ENCODE measurements at places on chromosomes 7 and 10. TPM values are rescaled to one million over a fixed set of nuclear protein-coding genes. Genes with fewer than 3 reads are reported as not detected.

DNA sequence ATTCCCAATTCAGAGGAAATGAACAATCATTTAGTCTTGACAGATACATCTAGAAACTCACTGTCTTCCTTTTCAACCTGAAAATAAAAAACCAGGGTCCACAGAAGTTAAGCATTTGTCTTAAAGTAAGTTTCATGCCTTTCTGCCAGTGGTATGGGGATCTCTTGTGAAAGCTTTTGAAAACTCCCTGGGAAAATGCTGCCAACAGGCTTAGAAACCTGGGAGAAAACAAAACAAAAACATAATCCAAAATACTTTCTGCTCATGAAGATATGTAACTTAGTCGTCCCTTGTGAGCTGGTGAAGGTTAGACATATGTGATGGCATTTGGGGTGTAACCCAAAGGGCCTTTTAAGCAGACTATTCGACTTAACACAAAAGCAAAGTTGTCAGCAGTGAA lies 66.4 kb upstream of the ZNF438 start:
- DNase-seq = no peak

- no peak for DNase-seq
These were observed 152.7 kb upstream of the SHH start for GRCh38 chr7:155965010-155965409.

DNA sequence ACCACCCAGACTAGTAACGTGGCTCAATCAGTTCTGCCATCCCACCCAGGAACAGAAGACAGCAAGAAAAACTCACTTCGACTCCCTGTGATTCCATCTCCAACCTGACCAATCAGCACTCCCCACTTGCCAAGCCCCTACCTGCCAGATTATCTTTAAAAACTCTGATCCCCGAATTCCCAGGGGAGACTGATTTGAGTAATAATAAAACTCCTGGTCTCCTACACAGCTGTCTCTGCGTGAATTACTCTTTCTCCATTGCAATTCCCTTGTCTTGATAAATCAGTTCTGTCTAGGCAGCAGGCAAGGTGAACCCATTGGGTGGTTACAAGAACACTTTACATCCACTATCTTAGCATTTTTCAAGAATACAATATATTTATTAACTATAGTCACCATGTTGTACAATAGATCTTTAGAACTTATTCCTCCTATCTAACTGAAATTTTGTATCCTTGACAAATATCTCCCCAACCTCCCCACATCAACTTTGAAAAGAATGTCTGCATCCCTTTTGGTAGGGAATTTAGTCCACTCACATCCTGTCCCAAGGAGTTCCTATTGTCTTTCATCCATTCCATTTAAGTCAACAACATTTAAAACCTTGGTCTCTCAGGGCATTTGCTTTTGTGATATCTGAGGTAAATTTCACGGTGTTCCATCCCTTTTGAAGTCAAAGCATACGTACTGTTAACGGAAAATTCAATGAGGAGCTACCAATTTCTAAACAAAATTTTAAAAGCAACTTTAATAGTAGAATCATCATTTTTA lies 163.7 kb downstream of the MACC1 start:
- no peak for DNase-seq

- peak; percentile 20 for DNase-seq
These were observed 174.2 kb downstream of the PTN start for GRCh38 chr7:137169282-137169698.

GRCh38 chr10:119781498-119781897 lies 55.6 kb downstream of the INPP5F start:
- DNase-seq = no peak

- DNase-seq = peak; percentile 71
These were observed 45.9 kb downstream of the DOCK4 start for GRCh38 chr7:112160130-112160770.

The MOGAT3 gene
- not detected for total RNA-seq

The NME8 gene
- total RNA-seq = not detected

DNA sequence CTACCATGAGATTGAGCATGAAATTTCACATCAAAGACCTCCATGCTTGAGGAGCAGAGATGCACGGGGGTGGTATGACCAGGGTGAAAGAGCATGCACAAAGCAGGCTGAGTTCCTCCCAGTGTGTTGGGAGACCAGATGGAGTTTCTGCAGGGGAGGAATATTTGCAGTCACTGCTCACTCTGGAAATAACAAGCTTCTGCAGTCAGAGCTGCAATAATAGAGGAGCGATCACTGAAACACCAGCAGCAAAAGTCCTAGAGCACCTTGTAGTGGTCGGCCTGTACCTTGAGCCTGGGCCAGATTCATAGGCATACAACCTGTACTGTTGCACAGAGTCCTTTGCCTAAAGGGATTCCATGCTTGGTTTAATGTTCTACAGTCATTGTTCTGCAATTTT lies 184.5 kb upstream of the SP8 start:
- no peak for DNase-seq

The ITGB8 gene
- total RNA-seq = 8.5 TPM

DNA sequence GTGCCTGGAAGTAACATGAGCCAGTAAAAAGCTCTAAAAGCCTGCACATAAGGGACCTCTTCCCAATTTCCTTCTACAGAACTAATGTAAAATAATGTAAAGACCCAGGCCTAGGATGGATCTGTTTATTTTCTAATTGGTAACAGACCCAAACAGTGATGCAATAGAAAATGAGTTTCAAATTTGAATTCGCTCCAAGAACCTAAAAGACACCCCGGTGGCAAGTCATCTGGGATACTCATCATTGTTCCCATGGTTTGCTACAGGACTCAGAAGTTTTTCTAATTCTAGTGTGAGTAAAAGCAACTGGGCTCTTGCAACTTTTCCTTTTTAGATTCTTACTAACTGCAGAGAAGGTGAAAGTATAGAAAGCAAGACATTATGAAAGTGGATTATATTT lies 271.3 kb upstream of the CACNA2D1 start:
- DNase-seq = no peak

GRCh38 chr10:72616716-72617115 lies 9.2 kb downstream of the MICU1 start:
- no peak for DNase-seq

The LIPJ gene
- total RNA-seq = not detected

DNA sequence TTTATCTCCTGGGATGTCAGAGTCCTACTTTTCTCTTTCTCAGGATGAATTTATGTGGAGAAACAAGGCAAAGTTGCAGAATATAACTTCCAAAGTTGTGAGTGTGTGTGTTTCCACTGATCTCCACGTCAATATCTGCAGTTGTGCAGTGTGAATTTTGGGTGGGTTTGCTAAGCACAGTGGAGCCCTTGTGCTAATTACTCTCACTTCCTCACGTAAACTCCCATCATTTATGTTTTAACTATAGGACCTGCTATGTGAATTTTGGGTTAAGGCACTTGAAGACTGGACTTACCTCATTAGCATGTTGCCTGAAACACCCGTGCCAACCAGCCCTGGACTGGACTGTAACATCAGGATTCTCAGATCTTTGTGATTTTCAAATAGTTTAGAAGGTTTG lies 51.9 kb upstream of the NPVF start:
- no peak for DNase-seq

The FAM221A gene
- total RNA-seq = 7.5 TPM

DNA sequence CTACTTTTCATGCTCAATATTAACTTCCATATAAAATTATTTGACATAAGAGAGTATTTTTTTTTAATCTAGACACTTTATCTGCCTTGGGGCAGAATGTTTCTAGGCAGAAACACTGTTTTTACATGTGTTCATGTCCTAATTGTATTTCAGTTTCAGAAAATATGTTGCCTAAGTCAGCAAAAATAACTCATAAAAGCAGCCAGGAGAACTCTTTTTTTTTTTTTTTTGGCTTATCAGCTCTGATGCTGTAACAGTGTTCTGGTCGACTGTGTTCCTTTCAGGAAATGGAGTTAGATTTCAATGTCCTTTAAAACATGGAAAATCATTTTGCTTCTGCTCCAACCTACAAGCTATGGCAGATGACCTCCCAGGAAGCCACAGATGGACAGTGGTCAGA lies 63.2 kb upstream of the OPALIN start:
- no peak for DNase-seq

- no peak for DNase-seq
These were observed 53.5 kb upstream of the FGL2 start for GRCh38 chr7:77253151-77253550.

GRCh38 chr7:45080958-45081669 lies 7.7 kb downstream of the NACAD start:
- DNase-seq = no peak

- DNase-seq = no peak
These were observed 4.3 kb upstream of the GSTO1 start for GRCh38 chr10:104250371-104250770.

The NEUROD6 gene
- total RNA-seq = not detected

- DNase-seq = no peak
These were observed 12.3 kb downstream of the ESYT2 start for GRCh38 chr7:158816995-158817394.

The FAM25G gene
- not detected for total RNA-seq
